ENCODE measurements at places on chromosomes 5 and 9. TPM values are rescaled to one million over a fixed set of nuclear protein-coding genes. Genes with fewer than 3 reads are reported as not detected.

DRD1 gene
- not detected for total RNA-seq

GARNL3 gene
- total RNA-seq, result 17.3 TPM

ELAVL2 gene
- not detected for total RNA-seq

DAPK1 gene
- total RNA-seq, result 10.2 TPM

DDX4 gene
- total RNA-seq, result not detected

EDIL3 gene
- total RNA-seq, result 14.4 TPM

ADAMTS13 gene
- 3.1 TPM for total RNA-seq

SLC6A18 gene
- not detected for total RNA-seq

AGXT2 gene
- not detected for total RNA-seq

PCA3 gene
- total RNA-seq, result not detected

CDH9 gene
- not detected for total RNA-seq

SCGB3A2 gene
- total RNA-seq, result not detected

GARIN3 gene
- total RNA-seq, result not detected

TMC1 gene
- total RNA-seq, result not detected

TMEM232 gene
- total RNA-seq, result 2.9 TPM

PCDHB12 gene
- total RNA-seq, result 1.3 TPM

HTR1A gene
- total RNA-seq, result not detected

Measured in left ventricle myocardium superior (tissue), 1 donor.